Stimulated activated memory B cell treated with anti-CD40 and anti-IgM and Interleukin-4, amounts not matched to agents 10 μg/mL and 1 μg/mL and 100 μg/mL, for 72 hours (primary cell): ENCODE measurements at places on chromosomes 11 and 22.

DNA sequence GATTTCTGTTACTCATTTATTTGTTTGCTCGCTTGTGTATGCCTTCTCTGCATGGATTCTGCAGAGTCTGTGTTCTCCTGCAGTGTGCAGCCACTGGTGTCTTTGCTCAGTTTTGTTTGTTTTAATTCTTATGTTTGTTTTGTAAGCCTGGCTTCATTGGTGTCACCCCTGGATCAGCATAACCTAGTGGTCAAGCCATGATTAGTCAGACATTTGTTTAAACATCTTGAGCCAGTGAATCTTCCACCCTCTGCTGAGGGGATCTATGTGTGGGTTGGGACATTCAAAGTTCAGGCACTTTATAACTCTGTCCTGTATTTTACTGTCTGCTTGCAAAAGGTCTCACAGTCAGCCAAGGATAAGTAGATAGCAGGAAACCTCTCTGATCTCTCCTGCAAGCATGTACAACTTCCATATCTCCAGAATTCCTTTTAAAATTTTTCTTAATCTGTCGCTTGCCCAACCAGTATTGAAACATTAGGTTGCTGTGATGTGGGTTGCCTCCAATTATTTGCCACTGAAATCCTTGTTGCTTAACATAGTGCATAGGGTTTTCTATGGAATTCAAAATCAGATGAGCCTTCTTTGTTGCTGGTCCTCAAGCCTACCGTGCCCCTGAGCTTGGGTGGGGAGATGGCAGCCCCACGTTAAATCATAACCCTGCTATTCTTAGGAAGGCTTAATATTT is 86.8 kb downstream of the KCNQ1OT1 start:
- no peak for ATAC-seq
- no peaks in the 10 kb centered on the region for H3K27me3 ChIP-seq
- H3K27ac ChIP-seq, result no peak overlapping the region
- peaks cover 78% of the 10 kb centered on the region for H3K36me3 ChIP-seq
- no peak overlapping the region for H3K4me3 ChIP-seq

GRCh38 chr11:20458905-20459632 is 71.6 kb downstream of the PRMT3 start:
- H3K27ac ChIP-seq, result no peak overlapping the region
- H3K36me3 ChIP-seq, result peaks cover 61% of the 10 kb centered on the region
- ATAC-seq, result no peak
- H3K4me1 ChIP-seq, result peaks cover 6% of the 10 kb centered on the region
- no peaks in the 10 kb centered on the region for H3K27me3 ChIP-seq

GRCh38 chr11:8527939-8528338 is 66.1 kb downstream of the STK33 start:
- no peak overlapping the region for H3K27ac ChIP-seq
- H3K4me3 ChIP-seq, result no peak overlapping the region
- H3K27me3 ChIP-seq, result no peaks in the 10 kb centered on the region
- no peaks in the 10 kb centered on the region for H3K36me3 ChIP-seq
- peaks cover 51% of the 10 kb centered on the region for H3K4me1 ChIP-seq

GRCh38 chr11:122578171-122578825 is 77.2 kb upstream of the UBASH3B start:
- peaks cover 15% of the 10 kb centered on the region for H3K4me1 ChIP-seq
- H3K27me3 ChIP-seq, result no peaks in the 10 kb centered on the region
- no peak overlapping the region for H3K27ac ChIP-seq
- ATAC-seq, result no peak
- H3K4me3 ChIP-seq, result no peak overlapping the region
- no peaks in the 10 kb centered on the region for H3K36me3 ChIP-seq

DNA sequence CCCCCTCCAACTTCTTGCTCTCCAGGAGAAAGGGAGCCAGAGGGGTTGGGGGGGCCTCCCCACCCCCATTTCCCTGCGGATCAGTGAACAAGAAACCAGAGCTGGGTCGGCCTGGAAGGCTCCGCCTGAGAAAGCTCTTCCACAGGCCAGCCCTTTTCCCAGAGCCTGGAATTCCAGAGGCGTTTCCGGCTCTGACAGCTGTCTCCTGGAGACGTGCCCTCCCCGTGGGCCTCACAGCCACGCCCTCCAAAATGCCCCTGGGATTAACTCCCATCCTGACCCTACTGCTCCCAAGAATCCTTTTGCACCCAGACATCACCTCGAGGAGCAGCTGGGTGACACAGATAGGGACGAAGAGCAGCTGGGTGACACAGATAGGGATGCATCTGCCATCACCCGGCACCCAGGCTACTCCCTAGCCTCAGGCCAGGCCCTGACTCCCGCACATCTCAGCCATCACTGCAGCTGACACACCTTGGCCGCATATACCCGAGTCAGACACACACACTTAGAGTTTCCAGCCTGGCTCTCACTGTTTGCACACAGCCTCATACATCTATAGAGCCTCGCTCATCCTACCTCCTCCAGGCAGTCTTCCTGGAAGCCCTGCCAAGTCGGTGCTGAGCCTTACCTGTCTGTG is 7.6 kb upstream of the CDC42EP1 start:
- H3K27me3 ChIP-seq, result peaks cover 77% of the 10 kb centered on the region
- ATAC-seq, result no peak

DNA sequence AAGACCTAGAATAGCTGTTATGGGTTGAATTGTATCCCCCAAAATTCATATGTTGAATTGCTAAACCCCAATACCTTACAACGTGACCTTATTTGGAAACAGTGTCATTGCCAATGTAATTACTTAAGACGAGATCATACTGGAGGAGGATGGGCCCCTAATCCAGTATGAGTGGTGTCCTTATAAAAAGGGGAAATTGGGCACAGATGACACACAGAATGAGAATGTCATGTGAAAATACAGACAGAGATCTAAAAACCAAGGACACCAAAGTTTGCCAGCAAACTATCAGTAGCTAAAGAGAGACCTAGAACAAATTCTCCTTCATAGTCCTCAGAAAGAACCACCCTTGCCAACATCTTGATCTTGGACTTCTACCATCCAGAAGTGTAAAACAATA is 127.7 kb downstream of the ATXN10 start:
- no peaks in the 10 kb centered on the region for H3K4me1 ChIP-seq
- peaks cover 68% of the 10 kb centered on the region for H3K36me3 ChIP-seq
- H3K27me3 ChIP-seq, result no peaks in the 10 kb centered on the region
- H3K27ac ChIP-seq, result no peak overlapping the region
- no peak overlapping the region for H3K4me3 ChIP-seq

DNA sequence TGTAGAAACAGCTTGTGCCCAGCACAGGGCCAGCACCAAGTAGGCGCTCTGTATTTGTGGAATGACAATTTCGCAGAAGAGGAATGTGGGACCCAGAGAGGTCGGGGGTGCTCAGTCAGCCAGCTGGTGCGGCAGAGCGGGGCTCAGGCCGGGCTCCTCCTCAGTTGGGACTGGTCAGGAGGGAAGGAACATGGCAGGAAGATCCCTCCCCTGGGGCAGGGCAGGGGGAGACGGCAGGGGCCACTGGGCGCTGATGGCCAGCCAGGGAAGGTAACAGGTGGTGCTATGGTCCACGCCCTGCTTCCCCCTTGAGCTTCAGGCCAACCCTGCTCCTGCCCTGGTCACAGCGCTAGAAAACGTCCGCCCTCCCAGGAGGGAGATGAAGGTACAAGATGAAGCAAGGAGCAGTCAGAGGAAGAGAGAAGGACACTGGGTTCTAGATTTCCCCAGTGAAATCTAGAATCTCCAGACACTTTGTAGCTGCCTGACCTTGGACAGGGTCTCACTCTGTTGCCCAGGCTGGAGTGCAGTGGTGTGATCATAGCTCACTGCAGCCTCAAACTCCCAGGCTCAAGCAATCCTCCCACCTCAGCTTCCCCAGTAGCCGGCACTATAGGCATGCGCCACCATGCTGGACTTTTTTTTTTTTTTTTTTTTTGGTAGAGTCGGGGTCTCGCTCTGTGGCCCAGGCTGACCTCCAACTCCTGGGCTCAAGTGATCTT is 13.5 kb upstream of the SPI1 start:
- H3K27me3 ChIP-seq, result no peaks in the 10 kb centered on the region
- peaks cover 65% of the 10 kb centered on the region for H3K4me1 ChIP-seq
- no peak overlapping the region for H3K4me3 ChIP-seq
- H3K27ac ChIP-seq, result peak overlapping the region; percentile 98
- no peaks in the 10 kb centered on the region for H3K36me3 ChIP-seq

DNA sequence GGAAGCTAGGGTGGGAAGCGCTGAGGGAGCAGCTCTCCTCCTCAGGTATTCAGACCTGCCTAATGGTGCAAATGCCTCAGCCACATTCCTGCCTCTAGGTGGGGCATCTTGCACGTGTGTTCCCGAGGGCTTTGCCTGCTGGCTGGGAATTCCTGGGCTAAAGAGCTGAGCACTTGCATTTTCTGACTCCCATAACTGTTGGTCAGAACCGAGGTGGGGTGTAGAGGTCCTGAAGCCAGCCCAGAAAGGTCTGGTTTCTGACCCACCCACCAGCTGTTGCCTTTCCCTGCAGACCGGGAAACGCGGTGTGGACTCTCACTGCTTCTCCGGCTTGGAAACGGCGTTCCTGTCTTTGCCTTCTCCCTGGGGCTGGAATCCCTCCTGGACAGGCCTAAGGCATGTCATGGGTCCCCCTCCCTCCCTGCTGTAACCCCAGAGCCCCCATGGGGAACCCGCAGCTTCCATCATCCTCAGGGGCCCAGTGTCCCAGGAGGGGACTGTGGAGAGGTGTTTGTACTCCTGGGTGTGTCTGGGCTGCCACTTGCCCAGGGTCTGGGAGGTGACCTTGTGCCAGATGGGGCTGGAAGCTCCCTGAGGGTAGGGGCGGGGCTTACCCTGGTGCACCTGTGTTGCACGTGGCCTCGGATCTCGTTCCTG is 24.0 kb upstream of the SMIM38 start:
- peaks cover 29% of the 10 kb centered on the region for H3K36me3 ChIP-seq
- no peak overlapping the region for H3K4me3 ChIP-seq
- no peaks in the 10 kb centered on the region for H3K27me3 ChIP-seq
- no peak for ATAC-seq
- no peak overlapping the region for H3K27ac ChIP-seq
